ENCODE measurements at places on chromosomes 2 and 18.
A peak's percentile ranks its signal among the peaks of the same experiment; 100 is the strongest.

DNA sequence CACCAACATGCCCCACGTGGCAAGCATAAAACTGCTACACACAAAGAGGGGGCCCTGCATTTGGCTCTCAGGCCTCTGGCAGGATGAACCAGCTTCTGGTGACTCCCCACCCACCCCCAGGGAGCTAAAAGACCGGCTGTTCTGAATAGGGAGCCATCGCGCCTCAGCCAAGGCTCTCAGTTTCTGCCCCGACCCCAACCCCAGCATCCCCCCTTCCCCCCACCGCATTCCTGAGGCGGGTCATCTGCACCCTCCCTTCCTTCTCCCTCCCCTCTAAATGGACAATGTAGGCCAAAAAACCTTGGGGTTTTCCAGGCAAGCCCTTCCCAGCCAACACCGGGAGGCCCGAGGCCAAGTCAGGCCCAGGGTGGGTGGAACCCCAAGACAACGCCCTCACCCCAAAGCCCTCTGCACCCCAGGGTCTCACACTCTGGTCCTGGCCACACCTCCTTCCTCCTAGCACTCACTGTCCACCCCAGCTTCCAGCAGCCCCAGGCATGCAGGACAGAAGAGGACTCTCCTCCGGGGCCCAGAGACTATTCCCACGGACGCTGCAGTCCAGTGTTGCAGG, 5.7 kb downstream of the CYP26B1 start:
- no peak for DNase-seq

- no peak for DNase-seq
These were observed 39.8 kb downstream of the SPRED2 start for GRCh38 chr2:65392609-65393008.

GRCh38 chr18:12843420-12844350, 40.4 kb downstream of the PTPN2 start:
- no peak for DNase-seq

DNA sequence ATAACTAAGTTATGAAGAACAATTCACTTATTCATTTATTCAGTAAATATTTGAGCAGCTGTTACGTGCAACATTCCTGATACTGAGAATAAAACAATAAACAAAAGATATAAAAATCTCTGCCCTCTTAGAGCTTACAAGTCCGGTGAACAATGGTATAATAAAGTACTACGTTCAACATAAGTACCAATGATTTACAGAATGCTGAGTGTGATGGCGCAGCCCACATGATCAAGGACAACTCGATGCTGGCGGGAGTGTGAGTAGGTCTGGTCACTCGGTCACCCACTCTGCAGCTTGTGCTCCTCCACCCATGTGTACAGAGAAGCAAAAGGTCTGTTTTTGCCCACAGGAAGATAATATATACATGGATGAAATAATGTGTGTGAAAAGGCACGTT, 254.3 kb downstream of the BCL11A start:
- no peak for DNase-seq

- DNase-seq: peak; percentile 10
These were observed 1.8 kb upstream of the CCDC68 start for GRCh38 chr18:54961016-54961423.

DNA sequence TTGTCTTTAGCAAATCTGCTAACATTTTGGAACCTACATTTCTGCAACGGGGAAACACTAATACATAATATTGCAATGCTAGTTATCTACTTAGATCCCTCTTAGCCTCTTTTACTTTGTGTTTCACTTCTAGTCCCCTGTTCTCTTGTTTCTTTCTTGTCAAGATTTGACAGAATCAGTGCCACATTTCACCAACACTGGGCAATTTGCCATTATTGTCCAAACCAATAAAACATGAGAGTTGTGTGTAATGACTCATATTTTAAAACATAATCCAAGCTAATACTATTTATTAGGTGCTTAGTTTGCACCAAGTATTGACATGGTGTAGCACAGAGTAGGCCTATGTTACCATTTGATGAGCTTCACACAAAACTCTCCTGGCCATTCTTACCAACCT, 33.7 kb upstream of the ACVR1C start:
- no peak for DNase-seq

- DNase-seq: no peak
These were observed 61.2 kb upstream of the RBM44 start for GRCh38 chr2:237737196-237737865.

DNA sequence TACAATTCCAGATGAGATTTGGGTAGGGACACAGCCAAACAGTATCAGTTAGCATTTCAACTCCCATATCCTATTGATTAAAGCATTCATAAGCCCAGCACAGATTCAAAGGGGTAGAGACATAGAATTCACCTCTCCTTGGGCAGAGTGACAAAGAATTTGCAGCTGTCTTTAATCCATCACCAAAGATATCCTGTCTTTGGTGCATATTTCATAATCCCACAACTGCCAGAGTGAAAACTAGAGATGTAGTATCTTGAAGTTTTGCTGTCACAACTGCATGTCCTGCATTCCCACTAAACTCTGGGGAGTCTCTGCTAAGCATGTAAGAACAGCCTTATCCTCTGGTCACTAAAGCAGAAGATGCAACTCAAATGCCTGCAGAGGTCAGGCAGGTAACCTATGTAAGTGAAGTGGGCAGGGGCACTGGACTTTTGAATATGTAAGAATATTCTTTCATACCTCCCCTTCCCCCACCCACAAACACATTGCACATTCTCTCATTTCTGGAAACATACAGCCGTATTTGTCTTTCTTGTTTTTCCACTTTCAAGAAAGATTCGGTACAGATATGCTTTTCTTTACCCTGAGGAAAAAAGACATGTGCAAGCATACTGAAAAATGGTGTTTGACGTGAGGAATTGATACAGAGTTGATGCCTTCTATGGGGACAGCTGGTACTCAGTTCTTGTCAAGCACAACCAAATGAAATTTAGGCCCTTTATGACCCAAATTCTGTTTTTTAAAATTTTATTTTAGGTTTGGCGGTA, 283.1 kb downstream of the SP3 start:
- DNase-seq: no peak

GRCh38 chr2:164952057-164952702, 3.1 kb downstream of the SLC38A11 start:
- DNase-seq: no peak

DNA sequence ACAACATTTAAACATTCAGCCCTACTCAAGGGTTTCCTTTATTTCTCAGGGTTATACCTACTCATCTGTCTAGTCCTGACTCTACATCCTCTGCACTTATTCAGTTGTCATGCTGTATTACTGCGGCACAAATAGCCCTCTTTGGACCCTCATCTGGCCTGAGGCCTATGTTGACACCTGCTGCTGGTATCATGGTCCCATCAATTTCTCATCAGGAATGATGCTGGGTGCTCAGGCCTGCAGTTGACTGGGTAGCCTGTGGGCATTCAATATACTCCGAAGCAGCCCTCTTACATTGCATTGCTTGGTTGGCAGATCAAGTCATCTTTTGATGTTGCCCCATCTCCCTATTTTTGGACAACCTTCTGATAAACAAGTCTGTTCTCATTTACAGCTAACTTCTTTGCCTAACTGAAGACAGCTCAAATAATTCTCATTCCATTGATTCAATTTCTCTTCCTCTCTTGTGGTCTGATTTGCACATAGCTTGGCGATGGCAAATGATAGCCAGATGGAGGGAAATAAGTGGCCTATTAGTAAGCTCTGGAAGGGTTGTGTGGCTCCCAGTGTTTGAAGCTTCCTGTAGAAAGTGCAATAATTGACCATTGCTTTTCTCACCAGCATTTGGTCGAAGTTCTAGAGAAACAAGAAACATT, 19.1 kb upstream of the MC4R start:
- no peak for DNase-seq

- DNase-seq: no peak
These were observed 83.5 kb downstream of the NCKAP1 start for GRCh38 chr2:182954789-182955188.

- no peak for DNase-seq
These were observed 12.8 kb upstream of the MYO3B start for GRCh38 chr2:170165129-170165528.

All from CD14-positive monocyte (primary cell).